ENCODE measurements at places on chromosomes 3 and 15.

- DNase-seq = no peak
Observed at GRCh38 chr3:139130390-139131140, 85.9 kb upstream of the PRR23C start.

DNA sequence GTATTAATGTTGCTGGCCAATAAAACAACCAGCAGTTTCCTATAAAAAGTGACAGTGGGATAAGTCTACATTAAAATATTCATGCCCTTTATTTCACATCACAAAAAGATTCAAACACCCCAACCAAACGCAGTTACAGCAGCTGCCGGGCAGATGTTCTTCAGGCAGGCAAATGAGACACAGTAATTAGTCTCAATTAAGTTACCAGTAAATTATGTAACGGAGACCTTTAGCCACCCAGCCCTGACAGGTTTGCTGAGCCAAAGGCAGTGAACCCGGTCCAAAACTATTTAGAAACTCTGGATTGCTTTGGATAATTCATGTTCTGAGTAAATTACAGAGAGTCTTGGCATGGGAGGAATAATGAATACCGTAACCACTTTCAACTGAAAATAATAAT, 289.2 kb upstream of the LYSMD4 start:
- no peak for DNase-seq

GRCh38 chr15:77470235-77470634, 49.5 kb downstream of the HMG20A start:
- DNase-seq = no peak

GRCh38 chr3:112693186-112693585, 52.2 kb upstream of the CCDC80 start:
- no peak for DNase-seq

DNA sequence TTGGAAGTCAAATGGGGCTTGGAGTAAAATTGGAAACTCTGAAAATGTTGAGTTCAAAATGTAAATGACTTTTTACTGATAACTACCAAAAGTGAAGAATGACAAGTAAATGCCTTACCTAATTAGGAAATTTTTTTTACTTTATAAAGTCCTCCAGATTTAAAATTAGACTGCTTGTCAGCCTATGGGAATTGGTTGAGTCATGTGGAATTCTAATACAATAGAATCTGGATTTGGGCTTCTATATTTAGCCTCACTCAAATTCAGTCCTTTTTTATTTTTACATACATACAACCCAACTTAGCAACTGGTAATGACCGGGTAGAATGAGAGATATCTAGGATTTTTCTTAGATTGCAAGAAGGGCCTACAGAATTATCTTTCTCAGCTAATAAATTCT, 158.9 kb upstream of the CADPS start:
- DNase-seq = no peak

GRCh38 chr15:32679298-32679690, 37.8 kb downstream of the SCG5 start:
- DNase-seq = no peak

- no peak for DNase-seq
Observed at GRCh38 chr3:100368441-100368840, 32.4 kb downstream of the TOMM70 start.

DNA sequence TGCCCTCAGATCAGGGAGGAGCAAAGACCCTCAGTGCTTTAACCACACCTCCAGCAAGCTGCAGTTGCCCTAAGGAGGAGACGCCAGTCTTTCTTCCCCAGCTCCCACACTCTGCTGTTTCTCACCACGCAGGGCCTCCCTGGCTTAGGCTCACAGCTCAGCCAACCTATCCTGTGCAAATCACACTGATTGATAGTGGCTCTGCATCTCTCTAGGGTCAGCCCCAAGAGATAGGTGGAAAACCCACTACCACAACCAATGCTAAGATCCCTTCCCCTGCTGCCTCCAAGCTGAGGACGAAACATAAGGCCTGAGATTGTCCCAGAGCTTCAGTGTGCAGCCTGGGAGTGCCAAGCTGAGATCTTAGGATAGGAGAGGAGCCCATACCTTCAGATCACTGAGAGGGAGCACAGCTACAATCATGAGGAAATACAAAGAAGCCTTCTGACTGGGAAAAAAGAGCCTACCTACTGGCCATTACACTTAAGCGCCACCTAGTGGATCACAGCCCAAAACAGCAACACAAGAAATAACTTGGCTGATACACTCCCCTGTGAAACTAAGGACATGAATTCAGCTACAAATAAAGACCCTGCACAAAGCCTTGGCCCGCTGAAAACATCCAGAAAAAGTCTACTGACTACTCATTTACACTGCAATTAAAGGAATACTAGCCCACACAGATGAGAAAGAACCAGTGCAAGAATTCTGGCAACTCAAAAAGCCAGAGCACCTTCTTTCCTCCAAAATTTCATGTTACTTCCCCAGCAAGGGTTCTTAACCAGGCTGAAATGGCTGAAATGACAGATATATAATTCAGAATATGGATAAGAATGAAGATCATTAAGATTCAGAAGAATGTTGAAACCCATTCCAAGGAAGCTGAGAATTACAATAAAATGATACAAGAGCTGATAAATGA, 271.5 kb upstream of the DCBLD2 start:
- DNase-seq = peak; percentile 77

- no peak for DNase-seq
Observed at GRCh38 chr15:51793521-51794305, 35.7 kb upstream of the TMOD3 start.

DNA sequence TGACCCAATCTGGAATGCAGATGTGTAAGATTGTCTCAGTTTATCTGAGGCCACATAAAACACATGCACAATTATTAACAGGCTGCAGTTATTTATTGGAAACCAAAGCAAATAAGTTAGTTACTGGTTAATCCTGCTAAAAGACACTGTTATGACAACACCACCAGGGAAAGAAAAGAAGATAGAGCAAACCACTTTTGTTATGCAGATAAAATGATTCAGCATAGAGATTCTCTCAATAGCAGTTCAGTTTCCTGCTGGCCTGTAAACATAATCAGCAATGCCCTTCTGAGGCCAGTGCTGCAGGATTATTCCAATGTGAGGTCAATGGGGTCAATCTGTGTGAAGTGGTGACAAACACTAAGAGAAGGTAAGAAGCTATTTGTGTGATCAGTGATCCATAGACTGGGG, 244.4 kb downstream of the ZBTB20 start:
- peak; percentile 70 for DNase-seq

Measured in HT-29 (cell line).